ENCODE measurements at places on chromosomes 12 and 14.

DNA sequence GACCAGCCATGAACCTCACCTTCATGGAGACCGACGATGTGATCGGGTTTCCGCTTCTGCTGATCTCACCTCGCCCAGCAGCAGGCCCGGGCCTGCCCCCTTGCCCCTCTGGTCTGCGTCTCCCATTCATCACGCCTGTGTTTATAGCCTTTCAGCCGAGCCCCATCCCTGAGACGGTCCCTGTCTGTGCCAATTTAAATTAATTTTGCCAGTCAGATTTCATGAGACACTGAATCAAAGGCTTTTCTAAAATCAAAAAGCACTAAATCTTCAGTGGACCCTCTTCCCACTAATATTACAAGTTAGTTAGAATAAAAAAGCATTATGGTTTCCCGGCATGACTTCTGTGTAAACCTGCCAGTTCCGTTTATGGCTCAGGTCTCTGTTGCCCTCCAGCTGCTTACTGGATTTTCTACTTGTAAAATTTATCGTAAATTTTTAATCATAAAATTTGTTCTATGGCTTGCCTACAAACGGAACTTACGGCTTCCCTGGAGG, 155.9 kb downstream of the ESRRB start:
- DNase-seq, result no peak

GRCh38 chr14:87002776-87003175, 990.2 kb downstream of the GALC start:
- DNase-seq, result no peak

GRCh38 chr12:62998454-62998853, 63.5 kb upstream of the PPM1H start:
- no peak for DNase-seq

DNA sequence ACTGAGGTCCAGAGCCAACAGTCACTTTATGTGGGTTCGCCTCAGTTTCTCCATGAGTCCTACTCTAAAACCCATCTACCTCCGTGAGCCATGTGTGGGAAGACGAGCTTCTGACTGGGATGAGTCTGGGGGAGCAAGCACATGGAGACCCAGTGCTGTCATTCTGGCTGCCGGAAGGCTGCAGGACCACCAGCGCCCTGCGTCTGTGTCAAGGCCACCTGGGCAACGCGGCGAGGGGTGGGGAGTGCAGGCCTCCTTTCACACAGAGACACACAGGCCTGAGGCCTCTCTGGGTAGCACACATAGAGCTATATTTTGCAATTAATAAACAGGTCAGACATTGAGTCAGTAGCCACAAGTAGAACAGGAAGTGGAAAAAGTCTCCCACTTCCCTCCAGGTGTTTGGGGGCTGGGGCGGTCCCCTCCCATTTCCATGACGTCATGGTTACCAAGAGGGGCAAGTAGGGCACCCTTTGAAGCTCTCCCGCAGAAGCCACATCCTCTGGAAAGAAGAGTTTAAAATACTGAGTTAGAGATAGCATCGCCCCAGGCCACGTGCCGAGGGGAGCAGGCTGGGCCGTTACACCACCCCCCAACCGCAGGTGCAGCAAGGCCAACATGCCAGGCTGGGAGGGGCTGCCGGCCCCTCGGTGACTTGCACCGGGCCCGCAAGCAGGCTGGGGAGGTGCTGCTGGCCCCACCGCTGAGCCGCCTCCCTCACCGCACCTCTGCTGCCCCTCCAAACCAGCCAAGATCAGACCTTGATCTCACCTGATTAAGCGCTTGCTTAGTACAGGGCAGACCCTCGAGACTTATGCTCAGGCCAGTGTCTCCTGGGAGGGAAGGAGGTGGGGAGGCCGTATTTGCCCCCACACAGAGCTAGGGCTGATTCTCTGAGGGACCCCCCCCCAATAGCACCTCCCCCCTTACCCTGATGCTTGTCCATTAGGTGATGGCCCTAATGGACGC, 32.7 kb downstream of the DAD1 start:
- DNase-seq, result peak; percentile 95

DNA sequence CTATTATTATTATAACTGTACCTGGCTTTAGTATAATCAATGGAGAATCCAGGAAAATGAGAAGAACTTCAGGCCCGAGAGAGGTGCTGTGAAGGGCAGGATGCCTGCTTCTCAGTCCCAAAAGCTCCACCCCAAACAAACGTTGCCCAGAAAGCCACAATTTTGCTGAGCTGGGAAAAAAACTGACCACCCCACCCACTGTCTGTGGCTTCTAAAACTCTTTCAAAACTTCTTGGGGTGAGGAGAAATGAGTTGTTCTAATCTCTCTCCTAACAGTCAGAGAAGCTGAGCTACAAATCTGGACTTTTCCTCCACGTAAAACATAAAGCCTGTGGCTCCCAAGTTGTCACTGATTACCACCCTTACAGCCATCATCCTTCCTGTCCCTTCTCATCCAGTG, 13.4 kb downstream of the VDR start:
- DNase-seq, result no peak

DNA sequence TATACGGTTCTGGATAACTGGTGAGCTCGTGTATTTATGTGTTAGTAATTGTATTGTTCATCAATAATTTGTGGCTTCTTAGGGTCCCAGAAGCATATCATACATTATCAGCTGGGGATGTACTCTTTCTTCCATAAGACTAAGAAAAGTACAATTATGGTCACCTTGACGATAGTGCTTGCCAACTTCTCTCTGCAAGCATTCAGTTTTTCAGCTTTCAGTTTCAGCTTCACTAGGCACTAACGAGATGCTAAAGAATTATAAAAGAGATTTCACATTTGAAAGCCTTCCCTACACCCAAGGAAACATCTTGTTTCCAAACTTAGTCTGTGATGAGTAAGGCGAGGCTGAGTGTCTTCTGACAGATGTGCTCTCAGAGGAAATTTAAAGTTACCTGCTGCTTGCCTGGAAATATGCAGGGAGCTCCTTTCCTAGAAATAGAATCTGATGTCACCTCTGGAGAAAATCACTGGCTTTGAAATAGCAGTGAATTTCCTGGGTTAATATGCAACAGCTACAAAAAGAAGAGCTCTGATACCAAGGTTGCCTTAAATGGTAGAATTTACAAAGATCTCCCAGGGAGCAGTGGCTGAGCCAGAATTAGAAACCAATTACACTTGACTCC, 1419.9 kb upstream of the TMEM132C start:
- DNase-seq, result no peak

GRCh38 chr12:102421802-102422583, 58.4 kb downstream of the IGF1 start:
- no peak for DNase-seq

DNA sequence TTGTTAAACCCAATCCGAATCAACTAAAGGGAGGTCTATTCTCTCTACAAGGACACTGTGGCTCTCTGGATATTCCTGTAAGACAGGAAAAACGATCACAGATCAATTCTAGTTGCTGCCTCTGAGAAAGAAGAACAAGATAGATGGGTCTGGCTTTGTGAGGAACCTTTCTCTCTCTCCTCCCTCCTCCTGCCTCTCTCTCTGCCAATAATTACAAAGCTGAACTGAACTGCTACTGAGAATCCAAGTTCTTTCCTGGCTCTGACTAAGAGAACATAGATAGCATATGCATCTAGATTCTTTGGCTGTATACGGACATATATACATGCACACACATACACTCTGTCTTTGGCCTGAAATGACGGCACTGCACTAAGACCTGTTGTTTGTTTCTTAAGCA, 27.6 kb downstream of the ETV6 start:
- no peak for DNase-seq

GRCh38 chr14:38212111-38212510, 4.4 kb downstream of the SSTR1 start:
- no peak for DNase-seq

GRCh38 chr12:77923882-77924281, 93.2 kb downstream of the NAV3 start:
- no peak for DNase-seq

GRCh38 chr12:61750604-61751003, 509.6 kb upstream of the USP15 start:
- DNase-seq, result no peak

DNA sequence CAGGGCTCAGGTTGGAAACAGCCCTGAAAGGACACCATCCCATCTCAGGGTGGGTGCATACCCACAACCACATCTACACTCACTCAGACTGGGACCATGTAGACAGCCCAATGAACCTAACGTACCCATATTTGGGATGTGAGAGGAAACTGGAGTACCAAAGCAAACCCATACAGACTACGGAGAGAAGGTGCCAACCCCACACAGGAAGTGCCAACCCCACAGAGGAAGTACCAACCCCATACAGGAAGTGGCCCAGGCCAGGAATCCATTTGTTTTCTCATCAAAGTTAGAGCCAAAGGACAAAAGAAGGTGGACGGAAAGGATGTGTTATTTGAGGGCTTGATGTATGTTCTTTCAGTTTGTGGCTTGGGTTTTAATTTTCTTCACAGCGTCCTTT, 19.5 kb upstream of the SPIC start:
- DNase-seq, result no peak

DNA sequence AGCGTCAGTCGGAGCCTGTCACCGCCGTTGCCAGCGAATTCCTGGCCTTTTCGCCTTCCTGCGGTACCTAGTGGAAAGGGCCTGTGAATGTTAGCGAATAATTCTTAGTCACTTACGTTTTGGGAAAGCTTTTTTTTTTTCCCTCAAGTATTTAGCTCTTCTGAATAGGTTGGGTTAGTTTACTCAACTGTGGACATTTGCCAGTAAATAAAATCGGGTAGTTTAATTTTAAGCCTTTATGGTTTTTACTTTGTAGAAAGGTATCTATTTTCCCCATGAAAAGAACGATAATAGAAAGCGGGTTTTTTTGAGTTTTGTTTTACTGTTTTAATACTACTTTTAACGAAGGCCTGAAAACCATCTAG, 1.7 kb downstream of the YY1 start:
- DNase-seq, result no peak

DNA sequence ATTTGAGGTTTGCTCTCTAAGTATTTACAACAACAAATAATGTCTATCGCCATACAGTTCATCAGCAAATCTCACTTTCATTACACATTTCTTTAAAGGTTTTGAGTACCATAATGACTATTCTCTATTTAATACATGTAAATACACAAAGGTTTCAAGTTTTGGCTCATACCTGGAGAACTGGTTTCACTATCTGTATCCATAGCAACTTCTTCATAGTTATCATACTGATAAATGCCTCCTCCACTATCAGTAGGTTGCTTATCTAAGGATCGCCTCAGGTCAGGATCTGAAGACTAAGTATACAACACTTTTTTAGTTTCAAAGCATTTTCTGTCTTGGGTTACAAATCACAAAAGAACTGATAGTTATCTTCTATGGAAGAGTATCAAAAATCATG, 21.4 kb downstream of the ZFC3H1 start:
- no peak for DNase-seq

DNA sequence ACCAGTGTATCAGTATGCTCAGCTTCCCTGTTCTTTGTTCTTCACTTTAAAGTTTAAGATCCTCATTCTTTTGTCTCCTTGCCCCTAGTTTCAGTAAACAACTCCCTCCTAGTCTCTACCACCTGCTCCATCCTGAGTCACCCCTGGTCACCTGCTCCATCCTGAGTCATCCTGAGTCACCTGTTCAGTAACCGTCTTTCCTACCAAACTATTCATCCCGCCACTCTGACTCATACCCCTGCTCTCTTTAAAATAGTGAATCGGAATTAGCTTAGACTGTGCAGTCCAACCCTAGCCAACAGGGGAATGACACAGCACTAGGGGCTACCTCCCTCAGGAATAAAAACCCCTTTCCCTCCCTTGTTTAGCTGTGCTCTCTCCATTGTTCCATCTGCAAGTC, 888.1 kb upstream of the MDGA2 start:
- DNase-seq, result no peak

- no peak for DNase-seq
These were observed 38.4 kb upstream of the CCT2 start for GRCh38 chr12:69546693-69547438.

- DNase-seq, result no peak
These were observed 736.3 kb downstream of the RPS29 start for GRCh38 chr14:48849741-48850322.

DNA sequence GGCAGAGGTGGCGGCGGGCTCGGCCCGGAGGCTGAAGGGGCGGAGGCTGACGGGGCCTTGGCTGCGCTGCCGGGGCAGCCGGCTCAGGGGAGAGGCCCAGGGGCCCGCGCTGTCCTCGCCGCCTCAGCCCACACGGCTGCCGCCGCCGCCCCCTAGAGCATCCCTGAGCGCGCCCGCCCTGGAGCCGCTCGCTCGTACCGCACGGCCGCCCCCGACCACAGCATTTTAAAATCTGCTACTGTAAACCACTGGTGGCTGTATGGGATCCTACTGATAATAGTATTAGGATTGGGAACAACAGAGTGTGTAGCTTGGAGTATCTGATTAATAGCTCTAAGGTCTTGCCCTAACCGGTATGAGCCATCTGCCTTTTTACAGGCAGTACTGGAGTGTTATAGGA, 22.2 kb upstream of the EDDM3A start:
- no peak for DNase-seq

- no peak for DNase-seq
These were observed 20.5 kb upstream of the GPR132 start for GRCh38 chr14:105085766-105086165.

- DNase-seq, result no peak
These were observed 46.4 kb downstream of the BCL11B start for GRCh38 chr14:99225436-99226203.
